ENCODE measurements at places on chromosomes 7 and 10.

- DNase-seq, result no peak
These were observed 404.7 kb upstream of the PODXL start for GRCh38 chr7:131961054-131961680.

- no peak for DNase-seq
These were observed 206.4 kb downstream of the ITGB1 start for GRCh38 chr10:32751582-32751981.

GRCh38 chr7:7810826-7811225, 92.4 kb upstream of the RPA3 start:
- no peak for DNase-seq

GRCh38 chr7:26399736-26400135, 108.1 kb downstream of the SNX10 start:
- no peak for DNase-seq
